ENCODE measurements at places on chromosomes 4 and X. TPM values are rescaled to one million over a fixed set of nuclear protein-coding genes. Genes with fewer than 3 reads are reported as not detected.

DNA sequence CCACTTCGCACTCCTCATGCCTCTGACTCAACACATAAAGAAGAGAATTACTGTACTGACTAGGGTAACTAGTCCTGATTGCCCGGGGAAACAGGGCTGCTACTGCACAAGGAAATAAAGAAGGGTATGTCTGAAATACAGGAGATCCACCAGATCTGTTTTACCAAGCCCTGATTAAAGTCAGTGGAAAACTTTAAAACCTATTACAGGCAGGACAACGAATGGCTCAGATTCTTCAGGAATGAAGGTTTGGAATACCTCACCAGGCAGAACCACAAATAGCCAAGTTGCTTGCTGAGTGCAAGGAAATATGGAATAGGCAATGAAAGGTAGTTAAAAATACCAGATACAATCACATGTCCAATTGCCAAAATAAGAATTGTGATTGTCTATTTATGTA, 17.3 kb downstream of the LAMTOR3 start:
- no peak for DNase-seq

DNA sequence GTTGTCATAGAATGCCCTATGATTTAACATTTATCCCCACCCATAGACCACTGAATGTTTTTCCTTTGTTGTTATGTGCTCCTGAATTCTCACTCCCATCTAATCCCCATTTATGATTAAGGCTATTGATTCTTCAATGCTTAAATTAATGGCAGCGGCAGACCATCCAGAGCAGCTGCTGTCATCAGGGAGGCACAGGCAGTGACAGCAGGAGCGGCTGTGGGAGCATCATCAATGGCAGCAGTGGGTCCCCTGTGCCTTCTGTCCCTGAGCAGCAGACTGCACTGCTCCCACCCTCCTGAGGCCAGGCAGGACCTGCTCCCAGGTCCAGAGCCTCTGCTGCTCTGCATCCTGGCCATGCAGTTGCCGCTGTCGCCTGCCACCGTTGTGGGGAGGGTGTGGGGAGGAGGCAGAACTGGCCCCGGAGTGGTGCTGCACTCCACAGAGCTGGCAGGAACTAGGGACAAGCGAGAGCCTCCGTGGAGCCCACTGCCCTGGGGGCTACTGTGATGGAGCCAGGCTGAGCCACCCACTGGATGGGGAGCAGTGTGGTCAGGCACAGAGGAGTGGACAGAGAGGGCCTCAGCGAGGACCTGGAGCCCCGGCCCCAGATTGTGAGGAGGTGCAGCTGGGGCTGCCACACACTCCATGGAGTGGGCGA, 29.0 kb downstream of the NAA11 start:
- DNase-seq = no peak

DNA sequence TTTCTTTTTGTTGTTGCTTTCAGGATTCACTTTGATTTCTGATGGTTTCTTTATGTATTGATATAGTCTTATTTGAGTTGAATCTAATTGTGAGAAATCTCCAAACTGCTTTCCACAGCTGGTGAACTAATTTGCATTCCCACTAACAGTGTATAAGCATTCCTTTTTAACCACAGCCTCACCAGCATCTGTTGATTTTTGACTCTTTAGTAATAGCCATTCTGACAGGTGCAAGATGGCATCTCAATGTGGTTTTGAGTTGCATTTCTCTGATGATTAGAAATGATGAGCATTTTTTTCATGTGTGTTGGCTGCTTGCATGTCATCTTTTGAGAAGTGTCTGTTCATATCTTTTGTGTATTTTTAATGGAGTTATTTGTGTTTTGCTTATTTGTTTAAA, 1023.1 kb downstream of the SH3BGRL start:
- DNase-seq = no peak

DNA sequence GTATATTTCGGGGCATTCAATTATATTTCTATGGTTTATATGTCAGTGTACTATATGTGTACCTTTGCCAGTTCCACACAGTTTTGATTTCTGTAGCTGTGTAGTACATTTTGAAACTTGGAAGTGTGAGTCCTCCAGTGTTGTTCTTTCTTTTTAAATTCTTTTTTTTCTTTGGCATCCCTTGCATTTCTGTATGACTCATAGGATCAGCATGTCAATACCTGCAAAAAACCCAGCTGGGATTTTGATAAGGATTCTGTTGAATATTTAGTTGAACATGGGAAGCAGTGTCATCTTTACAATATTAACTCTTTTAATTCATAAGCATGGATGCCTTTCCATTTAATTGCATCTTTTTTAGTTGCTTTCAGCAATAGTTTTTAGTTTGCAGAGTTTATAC, 100.0 kb downstream of the SH3BGRL start:
- no peak for DNase-seq

- peak; percentile 12 for DNase-seq
These were observed 663 bp downstream of the CXorf38 start for GRCh38 chrX:40646489-40647306.

Gene ANXA3
- not detected for total RNA-seq

- peak; percentile 79 for DNase-seq
These were observed 377.1 kb upstream of the ADGRL3 start for GRCh38 chr4:60822986-60823385.

GRCh38 chrX:17738737-17739535, 1.6 kb downstream of the SCML1 start:
- no peak for DNase-seq

DNA sequence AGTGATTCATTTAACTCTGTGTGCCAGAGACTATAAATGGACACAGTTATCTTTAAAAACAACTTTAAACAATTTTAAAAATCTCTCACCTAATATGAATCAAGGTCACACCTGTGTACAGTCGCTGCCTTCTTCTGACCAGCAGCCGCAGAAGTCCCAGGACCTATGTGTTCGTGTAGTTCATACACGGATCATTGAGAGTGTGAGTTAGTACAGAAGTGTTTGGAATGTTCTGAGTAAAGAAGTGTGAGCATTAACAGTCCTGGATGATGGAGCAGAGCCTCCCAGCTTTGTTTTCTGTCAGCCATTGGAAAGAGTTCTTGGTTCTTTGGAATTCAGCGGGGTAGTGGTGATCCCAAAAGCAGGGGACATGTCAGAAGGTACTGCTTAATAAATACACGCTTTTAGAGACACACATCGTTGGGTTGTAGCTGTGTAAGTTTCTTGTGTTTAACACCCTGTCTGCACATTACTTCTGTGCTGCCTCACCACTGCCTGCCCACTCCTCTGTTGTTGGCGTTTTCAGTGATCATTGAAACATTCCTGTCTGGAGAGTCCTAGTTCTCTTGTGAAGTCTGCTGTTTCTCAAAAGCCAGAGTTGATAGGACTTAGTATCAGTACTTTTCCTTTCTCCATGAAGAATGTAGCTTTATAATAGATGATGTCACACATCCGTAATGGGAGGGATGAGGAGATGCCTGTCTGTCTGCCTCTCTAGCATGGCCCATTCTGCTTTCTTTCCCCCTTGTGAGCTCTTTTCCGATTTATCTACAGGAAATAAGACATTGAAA, 90.6 kb downstream of the PTTG2 start:
- no peak for DNase-seq

Gene OPN1MW2
- not detected for total RNA-seq

GRCh38 chr4:153527690-153528089, 61.5 kb downstream of the TMEM131L start:
- DNase-seq = no peak

Measured in G401 (cell line).